ENCODE measurements at places on chromosomes 16 and 17.

GRCh38 chr17:43562679-43563599 is 16.8 kb upstream of the ETV4 start:
- DNase-seq: no peak

- no peak for DNase-seq
Measured at GRCh38 chr16:56877486-56878182, 12.6 kb downstream of the SLC12A3 start.

- DNase-seq: no peak
Measured at GRCh38 chr17:82244413-82245133, 15.7 kb downstream of the SLC16A3 start.

DNA sequence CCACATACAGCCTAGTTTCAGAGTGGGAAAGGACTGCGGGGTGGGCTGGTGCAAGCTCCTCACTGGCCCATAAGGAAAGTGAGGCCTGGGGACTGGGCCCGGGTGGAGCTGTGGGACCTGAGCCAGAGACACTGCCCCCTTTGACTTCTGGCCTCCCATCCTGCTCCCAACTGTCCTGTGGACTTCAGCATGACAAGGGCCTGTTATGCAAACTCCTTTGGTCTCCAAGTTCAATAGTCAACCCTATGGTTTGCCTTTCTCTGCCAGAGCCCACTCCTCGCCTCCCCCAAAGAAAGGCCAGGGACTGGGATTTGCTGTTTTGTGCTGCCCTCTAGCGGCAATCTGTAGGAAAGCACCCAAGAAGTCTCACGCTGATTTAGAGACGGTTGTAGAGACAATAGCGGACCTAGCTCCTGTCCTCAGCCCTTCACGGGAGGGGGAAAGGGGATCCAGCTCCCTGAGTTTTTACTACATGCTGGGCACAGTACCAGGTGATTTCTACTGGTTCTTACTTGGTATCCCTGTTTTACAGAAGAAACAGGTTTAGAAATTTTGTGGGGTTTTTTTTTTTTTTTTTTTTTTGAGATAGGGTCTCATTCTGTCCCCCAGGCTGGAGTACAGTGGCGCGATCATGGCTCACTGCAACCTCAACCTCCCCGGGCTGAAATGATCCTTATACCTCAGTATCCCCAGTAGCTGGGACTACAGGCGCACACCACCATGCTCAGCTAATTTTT is 1.2 kb upstream of the TLCD3B start:
- DNase-seq: no peak

DNA sequence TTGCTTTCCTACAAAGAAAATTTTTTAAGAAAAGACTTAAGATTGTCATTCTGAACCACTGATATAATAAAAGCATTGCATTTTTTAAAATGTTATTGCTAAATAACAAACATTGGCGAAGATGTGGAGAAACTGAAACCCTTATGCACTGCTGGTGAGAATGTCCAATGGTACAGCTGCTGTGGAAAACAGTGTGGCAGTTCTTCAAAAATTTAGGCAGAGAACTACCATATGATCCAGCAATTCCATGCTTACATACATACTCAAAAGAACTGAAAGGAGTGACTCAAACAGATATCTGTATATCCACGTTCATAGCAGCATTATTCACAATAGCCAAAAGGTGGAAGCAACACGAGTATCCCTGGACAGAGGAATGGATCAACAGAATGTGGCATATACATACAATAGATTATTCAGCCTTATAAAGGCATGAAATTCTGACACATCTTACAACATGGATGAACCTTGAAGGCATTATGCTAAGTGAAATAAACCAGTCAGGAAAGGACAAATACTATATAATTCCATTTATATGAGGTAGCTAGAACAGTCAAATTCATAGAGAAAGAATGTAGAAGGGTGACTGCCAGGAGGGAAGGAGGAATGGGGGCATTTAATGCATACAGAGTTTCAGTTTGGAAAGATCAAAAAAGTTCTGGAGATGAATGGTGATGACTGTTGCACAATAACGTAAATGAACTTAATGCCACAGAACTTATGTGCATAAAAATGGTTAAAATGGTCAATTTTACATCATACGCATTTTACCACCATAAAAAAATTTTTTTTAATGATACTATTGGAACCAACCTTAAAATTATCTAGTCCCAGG is 92.1 kb downstream of the CACNG1 start:
- DNase-seq: no peak

GRCh38 chr17:72406498-72406897 is 285.7 kb downstream of the SOX9 start:
- DNase-seq: no peak

- peak; percentile 29 for DNase-seq
Measured at GRCh38 chr17:48175692-48176470, 68.3 kb downstream of the SNX11 start.

DNA sequence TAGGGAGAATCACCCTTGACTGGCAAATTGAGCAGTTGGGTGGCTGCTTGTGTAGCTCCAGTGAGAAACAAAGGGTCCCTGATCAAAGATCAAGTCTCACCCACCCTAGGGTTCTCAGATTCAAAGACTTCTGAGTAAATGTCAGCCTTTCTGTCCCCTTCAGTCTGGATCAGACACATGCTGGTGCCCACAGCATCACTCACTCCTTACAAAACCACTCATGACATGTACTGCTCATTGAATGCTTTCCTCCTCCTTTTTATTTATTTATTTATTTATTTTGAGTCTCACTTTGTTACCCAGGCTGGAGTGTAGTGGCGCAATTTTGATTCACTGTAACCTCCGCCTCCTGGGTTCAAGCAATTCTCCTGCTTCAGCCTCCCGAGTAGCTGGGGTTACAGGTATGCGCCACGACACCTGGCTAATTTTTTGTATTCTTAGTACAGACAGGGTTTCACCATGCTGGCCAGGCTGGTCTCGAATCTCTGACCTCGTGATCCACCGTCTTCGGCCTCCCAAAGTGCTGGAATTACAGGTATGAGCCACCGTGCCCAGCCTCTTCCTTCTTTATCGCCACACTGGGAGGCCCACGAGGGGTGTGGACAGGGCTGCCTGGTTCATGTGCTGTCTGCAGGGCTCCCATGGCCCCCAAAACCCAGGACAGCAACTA is 462.0 kb upstream of the MAF start:
- no peak for DNase-seq

DNA sequence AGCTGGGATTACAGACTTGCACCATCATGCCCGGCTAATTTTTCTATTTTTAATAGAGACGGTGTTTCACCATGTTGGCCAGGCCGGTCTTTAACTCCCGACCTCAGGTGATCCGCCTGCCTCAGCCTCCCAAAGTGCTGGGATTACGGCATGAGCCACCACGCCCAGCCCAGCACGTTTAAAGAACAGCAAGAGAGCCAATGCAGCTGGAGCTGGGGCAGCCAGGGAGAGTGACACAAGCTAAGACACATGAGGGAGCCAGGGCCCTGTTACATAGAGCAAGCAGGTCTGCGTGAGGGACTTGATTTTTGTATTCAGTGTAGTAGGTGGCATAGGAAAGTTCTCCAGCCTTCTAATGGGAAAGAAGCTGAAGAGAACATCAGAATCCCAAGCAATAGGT is 21.7 kb upstream of the GOSR2 start:
- no peak for DNase-seq

DNA sequence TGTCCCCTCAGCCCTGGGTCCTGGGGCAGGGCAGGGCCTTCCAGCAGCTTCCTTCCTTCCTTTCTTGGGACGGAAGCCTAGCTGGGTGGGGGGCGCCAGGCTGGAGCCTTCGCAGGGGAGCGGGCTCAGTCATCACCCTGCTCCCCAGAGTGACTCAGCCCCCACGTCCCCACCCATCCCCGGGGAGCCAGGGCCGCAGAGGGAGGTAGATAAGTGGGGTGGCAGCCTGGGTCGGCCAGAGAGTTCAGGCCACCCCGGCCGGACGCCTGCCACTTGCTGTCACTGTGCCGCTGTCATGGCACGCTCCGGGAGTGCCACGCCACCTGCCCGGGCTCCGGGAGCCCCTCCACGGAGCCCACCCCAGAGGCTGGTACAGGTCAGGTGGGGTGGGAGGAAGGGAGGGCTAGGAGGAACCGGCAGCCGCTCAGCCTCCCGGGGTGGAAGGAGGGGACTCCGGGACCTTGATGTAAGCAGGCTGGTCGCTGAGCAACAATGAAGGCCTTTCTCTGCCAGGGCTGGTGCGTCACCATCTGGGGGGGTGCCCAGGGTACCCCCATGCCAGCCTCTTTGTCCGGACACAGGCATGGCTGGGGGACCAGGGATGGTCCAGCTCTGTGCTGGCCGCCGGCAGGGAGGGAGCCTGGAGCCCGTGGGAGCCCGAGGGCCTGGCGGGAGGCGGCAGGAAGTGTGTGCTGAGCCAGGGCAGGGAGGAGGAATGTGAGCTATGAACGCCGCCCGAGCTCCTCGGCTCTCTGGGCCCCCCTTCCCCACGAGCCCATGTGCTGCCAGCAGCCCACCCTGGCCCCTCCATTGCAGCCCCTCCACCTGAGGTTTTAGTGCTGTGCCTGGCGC is 6.6 kb downstream of the NHERF2 start:
- DNase-seq: peak; percentile 16

GRCh38 chr17:45764479-45764878 is 19.6 kb upstream of the CRHR1 start:
- DNase-seq: no peak
